Activated CD4-positive, alpha-beta T cell treated with anti-CD3 and anti-CD28 coated beads, Interleukin-2, amount 50 U/mL, for 24 hours (primary cell): ENCODE measurements at places on chromosomes 3 and 15.

DNA sequence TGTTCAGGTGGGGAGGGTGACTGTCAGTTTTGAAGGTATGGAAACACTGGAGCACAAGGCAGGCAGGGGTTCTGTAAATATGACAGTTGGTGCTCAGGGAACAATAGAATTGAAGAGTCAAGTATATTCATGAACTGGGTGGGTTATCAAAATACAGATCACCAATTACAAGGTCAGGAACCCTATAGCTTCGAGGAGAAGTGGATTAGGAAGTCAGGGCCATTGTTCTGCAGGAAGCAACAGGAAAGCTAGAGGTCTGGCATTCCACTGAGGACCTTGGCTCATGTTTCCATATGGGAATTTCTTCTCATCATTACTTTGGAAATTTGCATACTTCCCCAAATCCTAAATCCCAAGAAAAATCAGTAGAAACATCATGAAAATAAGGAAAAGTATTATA is 125.9 kb downstream of the MYRIP start:
- no peak for DNase-seq

- no peak for DNase-seq
These were observed 64.5 kb downstream of the CGNL1 start for GRCh38 chr15:57440799-57441198.

- DNase-seq, result no peak
These were observed 203.2 kb upstream of the PPP2R3A start for GRCh38 chr3:135762188-135762856.

GRCh38 chr3:29899021-29899420 is 618.1 kb downstream of the RBMS3 start:
- no peak for DNase-seq

DNA sequence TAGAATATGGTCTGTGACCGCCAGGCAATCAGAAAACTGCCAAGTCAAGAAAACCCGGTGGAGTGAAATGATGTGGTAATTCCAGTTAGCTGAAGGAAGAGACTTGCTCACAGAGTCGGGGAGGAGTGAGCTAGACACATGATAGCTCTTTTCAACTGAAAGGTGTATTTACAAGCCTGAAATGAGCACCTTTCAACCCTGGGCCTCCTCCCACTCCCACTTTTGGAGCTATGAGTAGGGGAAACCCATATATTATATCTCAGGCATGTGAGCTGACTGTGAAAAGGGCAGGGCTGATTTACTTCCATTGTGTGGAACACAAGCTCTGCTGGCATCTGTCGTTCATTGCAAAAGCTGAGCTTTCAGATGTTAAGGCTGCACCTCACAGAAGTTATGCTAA is 960.2 kb downstream of the TUSC7 start:
- DNase-seq, result no peak

GRCh38 chr15:26222781-26223180 is 359.7 kb upstream of the ATP10A start:
- no peak for DNase-seq

DNA sequence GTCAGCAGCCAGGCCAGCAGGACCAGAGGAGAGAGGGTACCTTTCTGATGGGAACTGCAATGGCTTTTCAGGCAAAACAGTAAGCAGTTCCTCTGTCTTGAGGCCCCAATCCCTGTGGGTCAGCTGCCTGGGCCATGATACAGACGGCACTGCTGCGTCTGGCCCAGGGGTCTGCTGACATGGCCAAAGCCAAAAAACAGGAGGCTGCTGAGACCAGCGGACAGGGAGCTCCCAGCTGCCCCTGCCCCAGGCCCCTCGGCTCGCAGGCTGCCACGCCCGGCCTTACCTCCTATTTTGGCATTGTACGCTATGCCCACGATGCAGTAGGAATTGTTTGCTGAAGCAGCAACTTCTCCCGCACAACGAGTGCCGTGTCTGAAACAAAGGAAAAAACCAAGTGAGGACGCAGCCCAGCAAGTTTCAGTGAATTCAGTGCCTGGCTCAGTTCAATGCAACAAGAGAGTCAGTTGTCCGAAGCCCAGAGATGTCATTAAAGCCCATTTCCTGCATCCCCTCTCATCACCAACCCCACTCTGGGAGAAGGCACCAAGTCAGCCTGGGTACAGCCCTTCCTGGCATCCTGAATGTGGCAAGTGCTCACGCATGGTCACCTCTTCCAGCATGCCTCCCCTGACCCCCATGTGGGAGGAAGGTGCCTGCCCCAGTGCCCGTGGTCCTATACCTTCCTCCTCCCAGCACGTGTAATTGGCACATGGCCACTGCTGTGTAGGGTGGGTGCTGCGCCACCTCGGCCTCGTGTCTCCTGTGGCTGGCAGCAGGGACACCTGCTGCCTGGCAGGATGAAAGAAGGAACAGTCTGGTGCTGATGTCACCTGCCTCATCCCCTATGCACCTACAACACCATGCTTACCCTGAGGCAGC is 61.7 kb downstream of the PCSK6 start:
- no peak for DNase-seq

DNA sequence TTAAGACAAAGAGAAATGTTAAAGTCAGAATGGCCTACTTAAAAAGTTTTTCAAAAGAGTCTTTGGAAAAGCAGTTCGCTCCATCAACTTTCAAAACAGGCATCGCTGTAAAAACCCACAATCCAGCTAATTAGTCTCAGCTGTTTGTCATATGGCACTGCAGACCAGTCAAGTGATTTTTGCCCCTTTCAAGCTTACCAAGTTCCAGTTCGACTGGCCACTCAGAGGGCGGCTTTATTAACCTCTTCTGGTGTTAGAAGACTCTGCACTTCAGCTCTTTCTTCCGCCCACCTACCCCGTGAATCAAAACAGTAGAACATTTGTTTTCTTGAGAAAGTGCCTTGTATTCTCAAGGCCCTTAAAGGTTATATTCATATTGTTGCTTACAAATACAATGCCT is 19.3 kb downstream of the RAB27A start:
- no peak for DNase-seq

DNA sequence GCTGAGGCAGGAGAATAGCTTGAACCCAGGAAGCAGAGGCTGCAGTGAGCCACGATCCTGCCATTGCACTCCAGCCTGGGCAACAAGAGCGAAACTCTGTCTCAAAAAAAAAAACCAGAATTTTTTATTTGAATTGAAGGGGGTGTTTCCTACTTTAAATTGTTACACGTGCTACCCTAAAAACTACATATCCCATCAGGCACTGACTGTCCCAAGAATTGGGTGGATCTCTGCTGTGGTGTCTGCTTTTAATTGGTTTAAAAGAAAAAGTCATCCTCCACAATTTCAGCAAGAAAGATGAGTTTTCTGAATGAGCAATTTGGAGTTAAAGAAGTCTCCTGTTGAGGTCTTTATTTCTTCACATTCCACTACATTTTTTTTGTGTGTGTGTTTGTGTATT is 2.1 kb downstream of the PDIA3 start:
- DNase-seq, result peak; percentile 6

- DNase-seq, result no peak
These were observed 71.9 kb downstream of the CMTM8 start for GRCh38 chr3:32310336-32310735.

- DNase-seq, result no peak
These were observed 16.4 kb upstream of the BNC1 start for GRCh38 chr15:83300826-83301225.

DNA sequence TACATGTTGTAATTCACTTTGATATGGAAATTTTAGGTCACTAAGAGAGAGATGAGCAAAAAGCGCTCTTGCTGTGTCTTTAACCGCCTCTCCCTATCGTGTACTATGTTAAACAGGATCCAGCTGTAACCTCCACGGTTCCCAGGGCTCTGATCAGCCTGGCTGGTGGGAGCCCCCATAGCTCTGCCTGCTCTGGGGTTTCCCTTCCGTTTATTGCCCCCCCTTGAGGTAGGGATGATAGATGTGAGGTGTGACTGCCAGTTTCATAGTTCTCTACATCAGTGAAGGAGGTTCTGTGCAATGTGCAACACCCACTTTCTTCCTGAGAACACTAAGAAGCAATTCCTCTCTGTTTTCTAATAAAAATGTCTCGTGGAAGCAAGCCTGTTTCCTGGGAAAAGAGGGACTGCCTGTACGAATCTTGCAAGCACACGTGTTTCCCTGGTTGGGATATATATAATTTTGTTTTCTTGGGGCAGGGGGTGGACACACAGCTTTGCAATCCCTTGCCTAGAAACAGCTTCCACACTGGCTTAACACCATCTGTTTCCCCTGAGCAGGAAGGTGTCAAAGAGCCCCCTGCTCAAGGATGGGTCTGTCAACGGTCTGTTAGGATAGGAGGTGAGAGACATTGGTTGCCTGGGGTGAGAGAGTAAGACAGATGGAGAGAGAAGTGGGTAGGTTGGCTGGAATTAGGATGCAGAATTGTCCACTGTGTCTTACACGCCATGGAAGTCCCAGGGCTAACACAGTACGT is 23.8 kb downstream of the CORO2B start:
- DNase-seq, result no peak

GRCh38 chr3:44942202-44942921 is 33.6 kb downstream of the ZDHHC3 start:
- no peak for DNase-seq

GRCh38 chr3:32109256-32109655 is 2.8 kb downstream of the GPD1L start:
- no peak for DNase-seq

GRCh38 chr3:152826476-152826875 is 8.5 kb upstream of the P2RY1 start:
- no peak for DNase-seq

- DNase-seq, result no peak
These were observed 218.5 kb downstream of the BBX start for GRCh38 chr3:107740992-107741896.

DNA sequence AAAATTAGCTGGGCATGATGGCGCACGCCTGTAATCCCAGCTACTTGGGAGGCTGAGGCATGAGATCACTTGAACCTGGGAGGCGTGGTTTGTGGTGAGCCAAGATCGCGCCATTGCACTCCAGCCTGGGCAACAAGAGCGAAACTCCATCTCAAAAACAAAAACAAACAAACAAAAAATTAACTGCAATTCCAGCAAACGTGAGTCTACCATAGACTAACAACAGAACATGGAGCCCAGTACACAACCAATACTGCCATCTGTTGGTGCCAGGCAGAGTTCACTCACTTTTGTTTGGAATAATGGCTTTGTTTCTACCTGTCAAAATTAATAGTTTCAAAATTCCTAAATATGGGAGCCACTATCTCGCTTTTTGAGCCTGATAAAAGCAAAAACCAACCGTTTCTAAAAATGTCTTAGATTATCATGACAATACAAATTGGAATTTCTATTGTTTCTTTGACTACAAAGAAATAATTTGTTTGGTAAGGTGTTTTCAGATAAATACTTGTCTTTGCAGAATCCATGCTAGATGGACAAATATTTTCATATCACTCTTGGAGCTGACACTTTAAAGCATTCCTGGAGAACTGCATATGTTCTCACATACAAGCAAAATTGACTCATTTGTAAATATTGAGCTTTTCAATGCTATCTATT is 45.0 kb downstream of the GPR176 start:
- no peak for DNase-seq

GRCh38 chr3:98563661-98564281 is 29.6 kb downstream of the CPOX start:
- DNase-seq, result no peak

DNA sequence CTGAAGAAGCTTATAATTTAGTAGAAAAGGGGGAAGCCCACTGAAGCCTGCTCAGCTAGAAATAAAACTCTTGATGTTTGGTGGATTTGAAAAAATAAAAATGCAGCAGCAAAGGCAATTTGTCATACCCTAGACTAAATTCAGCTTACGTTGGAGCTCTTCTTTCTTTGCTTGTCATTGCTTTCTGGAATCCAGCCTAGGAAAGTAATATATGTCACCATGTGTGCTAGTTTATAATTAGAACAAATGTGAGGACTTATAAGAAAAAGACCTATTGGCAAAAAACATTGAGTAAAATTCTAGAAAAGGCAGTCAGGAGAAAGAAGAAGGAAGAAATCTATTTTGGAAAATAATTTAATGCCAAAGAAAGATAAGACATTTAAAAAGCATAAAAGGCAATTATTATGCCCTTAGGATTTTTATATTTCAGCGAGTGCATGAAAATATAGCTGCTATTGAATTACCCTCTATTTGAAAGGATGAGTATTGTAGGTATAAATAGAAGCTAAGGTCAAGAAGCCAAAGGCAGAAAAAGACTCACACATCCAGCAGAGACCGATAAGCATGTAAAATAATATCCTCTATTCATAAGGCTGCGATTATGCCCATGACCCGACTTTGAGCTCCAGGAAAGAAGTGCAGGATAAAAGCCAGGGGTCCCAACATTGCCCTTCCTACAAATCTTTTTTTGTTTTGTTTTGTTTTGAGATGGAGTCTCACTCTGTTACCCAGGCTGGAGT is 10.6 kb upstream of the BTBD1 start:
- DNase-seq, result no peak

DNA sequence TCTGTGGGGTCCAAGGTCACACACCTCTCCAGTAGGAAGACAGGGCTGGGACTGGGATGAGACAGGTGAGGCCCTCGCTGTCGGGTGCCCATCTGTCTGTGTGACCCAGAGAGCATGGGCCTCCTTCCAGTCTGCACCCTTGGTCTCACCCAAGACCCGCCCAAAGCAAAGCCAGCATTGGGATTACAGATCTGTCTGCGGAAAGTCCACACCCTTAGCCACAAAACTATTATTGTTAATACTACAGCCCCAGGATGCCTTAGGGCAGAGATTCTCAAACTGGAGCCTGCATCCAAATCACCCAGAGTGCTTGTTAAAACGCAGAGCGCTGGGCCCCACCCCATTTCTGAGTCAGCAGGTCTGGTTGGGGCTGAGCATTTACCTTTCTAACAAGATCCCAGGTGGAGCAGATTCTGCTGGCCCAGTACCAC is 58.5 kb upstream of the ZNF148 start:
- DNase-seq, result no peak

GRCh38 chr15:27458345-27459084 is 487.5 kb downstream of the GABRG3 start:
- no peak for DNase-seq

DNA sequence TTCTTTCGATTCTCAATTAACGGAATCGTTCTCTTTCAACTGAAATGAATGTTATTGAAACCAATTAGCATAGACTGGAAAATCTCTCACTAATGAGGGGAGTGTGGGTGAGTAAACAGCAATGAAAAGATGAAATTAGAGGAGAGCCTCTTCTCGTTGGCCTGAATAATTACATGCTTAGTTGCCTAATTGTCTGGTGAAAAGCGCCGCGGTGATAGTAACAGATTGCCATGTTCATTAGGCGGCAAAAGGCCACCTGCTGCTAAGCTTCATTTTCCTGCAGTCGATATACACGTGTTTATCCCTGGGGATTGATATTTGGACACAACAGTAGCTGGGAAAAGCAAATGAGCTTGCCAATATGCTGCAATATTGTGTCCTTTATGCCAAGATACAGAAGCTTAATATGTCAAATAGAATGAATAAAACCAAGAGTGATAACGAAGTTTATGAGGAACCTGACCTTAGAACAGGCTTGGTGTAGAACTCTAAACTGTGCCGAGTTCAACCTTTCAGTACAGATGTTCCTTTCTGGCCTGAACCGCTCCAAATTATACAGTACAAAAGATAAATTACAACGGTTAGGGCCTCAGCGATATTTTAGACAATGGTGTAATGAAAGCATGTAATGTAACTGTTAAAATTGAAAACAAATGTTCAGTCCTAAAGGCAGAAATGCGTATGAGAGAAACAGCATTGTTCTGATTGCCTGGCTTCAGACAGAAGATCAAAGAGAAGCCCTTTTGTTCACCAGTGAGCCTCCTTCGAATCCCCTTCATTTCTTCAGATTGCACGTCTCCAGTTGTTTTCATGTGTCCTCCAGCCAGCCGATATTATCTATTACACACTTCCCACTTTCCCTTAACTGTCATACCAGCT is 185.2 kb downstream of the SHOX2 start:
- DNase-seq, result no peak

GRCh38 chr3:153171918-153172317 is 9.9 kb downstream of the RAP2B start:
- DNase-seq, result no peak
